ENCODE measurements at places on chromosomes 16 and 17.

- no peak for DNase-seq
Measured at GRCh38 chr16:84692451-84693214, 7.2 kb upstream of the USP10 start.

- DNase-seq, result no peak
Measured at GRCh38 chr16:54228325-54228724, 58.3 kb downstream of the IRX3 start.

DNA sequence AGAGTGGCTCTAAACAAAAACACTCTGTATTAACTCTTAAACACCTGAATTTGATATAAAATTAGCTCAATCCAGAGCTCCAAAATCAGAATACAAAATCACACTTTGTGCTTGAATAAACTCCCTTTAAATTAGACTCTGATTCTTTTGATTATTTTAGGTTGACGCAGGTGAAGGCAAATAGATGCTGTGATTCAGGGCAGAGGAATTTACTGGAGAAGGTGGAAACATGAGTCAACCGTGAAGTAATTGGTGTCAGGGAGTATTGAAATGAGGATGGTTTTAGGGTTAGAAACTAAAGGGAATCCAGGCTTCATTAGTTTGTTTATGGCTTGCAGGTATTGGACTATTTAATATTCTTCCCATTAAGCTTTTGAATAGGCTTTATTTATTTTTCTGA is 37.1 kb upstream of the TEKT1 start:
- DNase-seq, result no peak

DNA sequence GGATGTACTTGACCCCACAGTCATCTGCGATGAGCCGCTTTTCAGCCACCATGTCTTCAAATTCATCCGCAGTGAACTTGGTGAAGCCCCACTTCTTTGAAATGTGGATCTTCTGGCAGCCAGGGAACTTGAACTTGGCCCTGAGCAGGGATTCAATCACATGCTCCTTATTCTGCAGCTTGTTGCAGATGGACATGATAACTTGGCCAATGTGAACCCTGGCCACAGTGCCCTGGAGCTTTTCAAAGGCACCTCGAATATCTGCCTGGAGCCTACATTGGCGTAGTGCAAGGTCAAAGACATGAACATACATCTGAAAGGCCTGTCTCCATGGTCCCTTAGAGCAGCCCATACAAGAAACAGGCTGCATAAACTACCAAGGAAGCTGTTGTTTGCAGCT is 1.8 kb upstream of the TENT4B start:
- DNase-seq, result no peak

DNA sequence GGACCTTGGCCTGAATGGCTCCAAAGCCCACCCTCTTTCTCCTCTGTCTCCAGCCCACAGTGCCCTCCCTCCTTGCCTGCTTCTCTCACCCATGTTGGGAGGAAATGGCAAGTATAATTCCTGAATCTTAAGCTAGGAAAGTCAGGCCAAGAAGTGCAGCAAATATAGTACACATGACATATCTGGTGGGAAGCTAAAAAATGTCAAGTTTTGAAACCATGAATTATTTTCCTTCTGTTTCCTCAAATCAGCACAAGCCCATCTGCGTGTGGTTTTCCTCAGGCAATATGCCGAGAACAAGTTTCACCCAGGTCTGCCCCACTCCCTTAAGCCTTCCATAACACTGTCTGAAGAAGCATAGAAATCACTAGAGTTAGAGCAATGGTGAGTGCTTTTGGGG is 502.8 kb upstream of the CDH11 start:
- DNase-seq, result no peak

- DNase-seq, result no peak
Measured at GRCh38 chr17:81292450-81292849, 2.7 kb downstream of the SLC38A10 start.

- no peak for DNase-seq
Measured at GRCh38 chr16:4888428-4889135, 41.3 kb downstream of the UBN1 start.

- DNase-seq, result no peak
Measured at GRCh38 chr16:19437280-19437679, 19.6 kb downstream of the TMC5 start.

GRCh38 chr17:72387969-72388368 is 267.1 kb downstream of the SOX9 start:
- no peak for DNase-seq

- DNase-seq, result no peak
Measured at GRCh38 chr17:28875848-28876550, 21.2 kb downstream of the ERAL1 start.

GRCh38 chr16:81378049-81378448 is 63.3 kb downstream of the GAN start:
- no peak for DNase-seq

DNA sequence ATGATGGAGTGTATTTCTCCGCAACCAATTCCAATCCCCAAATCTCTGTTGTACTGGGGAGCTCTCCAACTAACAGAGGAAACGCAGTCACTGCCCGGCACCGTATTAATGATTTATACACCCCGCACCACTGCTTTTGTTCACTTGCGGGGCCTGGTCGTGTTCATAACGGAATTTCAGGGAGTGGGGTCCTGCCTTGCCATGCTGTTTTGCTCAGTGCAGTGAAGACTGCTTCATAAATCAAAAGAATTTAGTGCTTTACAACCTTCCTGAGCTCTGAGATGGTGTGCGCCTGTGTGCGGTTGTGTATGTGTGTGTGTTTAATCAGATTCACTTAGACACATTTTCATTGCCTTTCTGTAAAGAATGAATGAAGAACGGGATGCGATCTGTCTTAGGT is 18.5 kb upstream of the RBFOX1 start:
- no peak for DNase-seq

GRCh38 chr16:10080051-10080772 is 102.0 kb downstream of the GRIN2A start:
- DNase-seq, result no peak

DNA sequence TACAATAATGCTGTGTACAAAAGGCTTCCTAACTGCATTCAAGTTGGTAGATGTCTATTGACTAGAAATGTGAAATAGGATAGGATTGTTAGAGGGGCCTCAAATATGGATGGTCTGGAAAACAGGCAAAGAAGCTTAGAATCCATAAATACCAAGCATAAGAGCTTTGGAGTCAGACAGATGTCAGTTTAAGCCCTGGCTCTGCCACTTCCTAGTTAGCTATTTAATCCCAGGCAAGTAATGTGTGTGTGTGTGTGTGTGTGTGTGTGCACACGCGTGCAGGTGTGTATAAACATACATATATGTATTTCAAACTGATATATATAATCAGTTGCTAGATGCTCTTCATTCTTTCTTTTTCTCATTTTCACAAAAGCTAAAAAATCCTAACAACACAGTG is 66.7 kb downstream of the MMD start:
- DNase-seq, result no peak

DNA sequence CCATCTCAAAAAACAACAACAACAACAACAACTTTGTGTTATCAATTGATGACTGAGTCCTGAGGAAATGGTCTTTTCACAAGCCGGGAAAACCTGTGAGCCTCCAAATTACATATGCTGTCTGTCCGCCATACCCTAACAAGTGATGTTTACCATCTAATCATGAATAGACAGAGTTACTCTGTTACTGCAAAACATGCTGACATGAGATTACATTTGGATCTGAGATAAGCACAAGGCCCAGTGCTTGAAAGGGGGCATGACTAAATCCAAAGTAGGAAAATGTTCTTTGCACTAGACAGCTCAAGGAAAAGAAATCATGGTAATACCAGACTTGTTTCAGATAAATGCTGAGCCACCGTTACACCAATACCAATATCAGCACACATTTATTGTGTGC is 8.6 kb upstream of the ATXN1L start:
- no peak for DNase-seq
